ENCODE measurements at places on chromosomes 7 and 10. TPM values are rescaled to one million over a fixed set of nuclear protein-coding genes. Genes with fewer than 3 reads are reported as not detected.

Gene CALHM3
- polyA plus RNA-seq = not detected

Gene TBX20
- polyA plus RNA-seq = not detected

Gene SCIN
- polyA plus RNA-seq = 137 TPM

Gene NOS3
- 15.2 TPM for polyA plus RNA-seq

Gene SPDYE8
- 0.23 TPM for polyA plus RNA-seq

Gene MOGAT3
- 1.4 TPM for polyA plus RNA-seq

Gene EFCAB10
- polyA plus RNA-seq = 1.7 TPM

DNA sequence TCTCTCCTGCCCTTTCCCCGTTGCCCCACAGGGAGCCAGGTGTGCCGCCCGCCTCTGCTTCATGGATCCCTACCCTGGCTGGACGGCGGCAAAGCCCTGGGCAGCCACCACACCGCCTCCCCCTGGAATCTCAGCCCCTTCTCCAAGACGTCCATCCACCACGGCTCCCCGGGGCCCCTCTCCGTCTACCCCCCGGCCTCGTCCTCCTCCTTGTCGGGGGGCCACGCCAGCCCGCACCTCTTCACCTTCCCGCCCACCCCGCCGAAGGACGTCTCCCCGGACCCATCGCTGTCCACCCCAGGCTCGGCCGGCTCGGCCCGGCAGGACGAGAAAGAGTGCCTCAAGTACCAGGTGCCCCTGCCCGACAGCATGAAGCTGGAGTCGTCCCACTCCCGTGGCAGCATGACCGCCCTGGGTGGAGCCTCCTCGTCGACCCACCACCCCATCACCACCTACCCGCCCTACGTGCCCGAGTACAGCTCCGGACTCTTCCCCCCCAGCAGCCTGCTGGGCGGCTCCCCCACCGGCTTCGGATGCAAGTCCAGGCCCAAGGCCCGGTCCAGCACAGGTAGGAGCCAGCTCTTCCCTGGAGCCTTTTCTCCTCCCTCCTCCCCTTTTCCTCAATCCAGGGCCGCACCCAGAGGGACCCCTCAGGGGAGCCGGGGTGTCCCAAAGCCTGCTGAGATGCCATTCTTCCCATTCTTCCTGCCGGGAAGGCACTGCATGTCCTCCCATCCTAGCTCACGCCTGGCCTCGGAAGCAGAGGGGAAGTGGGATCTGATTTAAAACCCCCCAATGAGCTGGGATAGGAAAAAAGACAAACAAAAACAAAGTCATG lies 4.0 kb downstream of the GATA3 start:
- DNase-seq = no peak

DNA sequence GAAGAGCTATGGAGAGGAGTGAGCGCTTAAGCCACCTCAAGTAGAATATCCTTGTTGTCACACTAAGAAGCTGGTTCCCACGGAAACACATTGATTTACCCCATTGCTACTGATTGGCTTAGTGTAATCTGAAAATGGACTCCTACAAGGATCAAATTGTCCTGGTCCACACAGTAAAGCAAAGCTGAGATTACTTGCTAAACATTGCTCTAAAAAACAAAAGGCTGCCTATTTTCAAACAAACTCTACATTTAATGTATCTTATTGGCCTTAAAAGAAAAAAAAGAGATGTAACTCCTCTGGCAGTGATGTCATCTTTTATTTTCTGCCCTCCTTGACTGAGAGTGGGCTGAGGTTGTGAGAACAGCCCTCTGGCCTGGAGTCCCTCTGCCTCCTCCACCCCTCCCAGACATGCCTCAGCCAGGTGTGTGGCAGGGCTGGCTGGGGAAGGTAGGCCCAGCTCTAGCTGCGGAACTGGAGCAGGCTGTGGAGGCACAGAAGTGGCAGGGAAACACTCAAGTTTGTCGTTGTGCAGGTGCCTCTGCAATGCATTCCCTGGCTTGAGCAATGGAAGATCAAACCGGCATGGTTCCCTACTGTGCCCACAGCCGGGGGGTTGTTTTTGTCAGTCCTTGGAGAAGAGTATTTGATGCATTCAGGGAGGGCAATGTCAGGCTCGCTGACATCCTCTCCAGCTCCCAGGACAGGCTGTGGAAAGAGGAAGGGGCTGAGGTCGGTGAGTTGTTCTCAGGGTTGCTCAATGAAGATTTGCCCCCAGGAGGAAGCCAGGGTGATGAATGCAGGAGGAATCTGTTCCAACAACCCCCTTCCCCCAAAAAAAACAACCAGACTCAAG lies 9.1 kb downstream of the KLF6 start:
- no peak for DNase-seq

DNA sequence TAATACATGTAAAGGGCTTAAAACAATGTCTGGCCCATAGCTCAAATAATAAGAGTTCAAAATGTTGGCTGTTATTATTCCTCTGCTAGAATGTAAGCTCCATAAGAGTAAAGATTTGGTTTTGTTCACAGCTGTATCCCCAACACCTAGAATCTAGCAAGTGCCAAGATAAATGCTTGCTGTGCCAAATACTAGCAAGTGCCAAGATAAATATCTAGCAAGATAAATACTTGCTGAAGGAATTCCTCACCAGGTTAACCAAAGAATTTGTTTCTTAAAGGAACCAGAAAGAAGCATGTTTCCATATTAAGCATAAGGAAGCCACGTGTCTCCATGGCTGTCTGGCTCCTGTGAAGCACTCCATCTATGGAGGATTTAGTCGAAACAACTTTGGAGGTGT lies 235.2 kb upstream of the SP4 start:
- no peak for DNase-seq

GRCh38 chr7:68503400-68503799 lies 1094.9 kb upstream of the AUTS2 start:
- DNase-seq = no peak

DNA sequence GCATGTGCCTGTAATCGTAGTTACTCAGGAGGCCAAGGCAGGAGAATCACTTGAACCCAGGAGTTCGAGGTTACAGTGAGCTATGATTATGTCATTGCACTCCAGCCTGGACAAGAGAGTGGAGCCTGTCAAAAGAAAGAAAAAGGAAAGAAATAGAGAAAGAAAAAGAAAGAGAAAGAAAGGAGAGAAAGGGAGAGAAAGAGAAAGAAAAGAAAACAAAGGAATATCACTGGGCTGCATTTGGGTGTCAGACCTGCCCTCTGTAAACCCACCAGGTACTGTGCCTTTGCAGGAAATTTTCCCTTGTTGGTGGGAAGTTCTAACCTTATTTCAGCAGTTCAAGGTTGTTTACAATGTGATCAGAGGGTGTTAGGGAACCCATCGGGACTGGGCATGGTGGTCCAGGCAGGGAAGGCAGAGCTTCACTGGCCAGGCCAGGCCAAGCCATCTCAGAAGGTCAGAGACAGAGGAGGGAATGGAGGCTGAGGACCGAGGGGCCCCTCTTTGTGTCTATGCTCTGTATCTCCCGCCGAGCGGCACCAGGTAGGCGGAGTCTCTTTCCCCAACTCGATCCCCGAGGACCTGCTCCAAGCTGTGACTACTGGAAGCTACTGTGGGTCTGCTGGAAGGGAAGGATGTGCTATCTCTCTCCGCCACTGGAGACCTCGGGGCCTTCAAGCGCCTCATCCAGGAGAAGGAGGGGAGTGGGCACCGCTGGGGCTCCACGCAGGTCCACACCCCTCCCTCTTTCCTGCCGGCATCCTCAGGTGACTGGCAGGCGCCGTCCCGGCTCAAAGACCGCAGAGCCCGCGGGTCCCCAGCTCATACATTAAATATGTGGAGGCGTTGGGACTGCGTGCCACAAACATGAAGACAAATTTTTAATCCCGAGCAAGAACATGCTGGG lies 15.2 kb upstream of the KAZALD1 start:
- no peak for DNase-seq

GRCh38 chr10:63605197-63605967 lies 84.2 kb downstream of the REEP3 start:
- DNase-seq = no peak

DNA sequence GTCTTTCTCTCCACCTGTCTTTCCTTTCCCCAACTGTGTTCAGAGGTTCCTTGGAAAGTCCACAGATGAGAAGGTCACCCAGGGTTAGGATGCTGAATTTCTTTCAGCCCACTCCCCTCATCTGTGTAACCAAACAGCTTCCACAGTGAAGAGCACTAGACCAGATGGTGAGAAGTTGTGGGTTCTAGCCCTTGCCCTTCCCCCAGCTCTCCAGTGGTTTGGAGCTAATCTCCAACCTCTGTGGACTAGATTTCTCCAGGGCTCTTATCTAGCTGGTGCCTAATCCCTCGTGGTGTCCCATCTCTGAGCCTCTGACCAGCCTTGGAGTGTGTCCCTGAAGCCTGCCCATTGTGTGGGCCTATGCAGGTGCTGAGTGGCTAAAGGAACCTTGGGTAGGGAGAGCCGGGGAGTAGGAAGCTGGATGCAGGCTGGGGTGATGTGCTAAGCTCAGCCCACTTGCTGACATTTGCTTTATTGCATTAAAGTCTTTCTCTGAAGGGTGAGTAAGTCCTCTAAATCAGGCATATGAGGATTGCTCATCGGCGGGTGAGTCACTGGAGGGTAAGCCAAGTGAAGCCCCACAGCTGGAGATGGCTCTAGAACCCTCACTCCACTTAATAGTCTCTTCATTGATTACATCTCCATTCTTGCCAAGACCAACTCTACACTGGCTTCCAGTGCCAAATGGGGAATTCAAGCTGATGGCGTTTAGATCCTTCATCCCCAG lies 14.9 kb downstream of the DUSP5 start:
- no peak for DNase-seq

- no peak for DNase-seq
Observed at GRCh38 chr10:61877887-61878739, 23.4 kb upstream of the ARID5B start.

- DNase-seq = no peak
Observed at GRCh38 chr10:73093922-73094850, 2.5 kb downstream of the P4HA1 start.

DNA sequence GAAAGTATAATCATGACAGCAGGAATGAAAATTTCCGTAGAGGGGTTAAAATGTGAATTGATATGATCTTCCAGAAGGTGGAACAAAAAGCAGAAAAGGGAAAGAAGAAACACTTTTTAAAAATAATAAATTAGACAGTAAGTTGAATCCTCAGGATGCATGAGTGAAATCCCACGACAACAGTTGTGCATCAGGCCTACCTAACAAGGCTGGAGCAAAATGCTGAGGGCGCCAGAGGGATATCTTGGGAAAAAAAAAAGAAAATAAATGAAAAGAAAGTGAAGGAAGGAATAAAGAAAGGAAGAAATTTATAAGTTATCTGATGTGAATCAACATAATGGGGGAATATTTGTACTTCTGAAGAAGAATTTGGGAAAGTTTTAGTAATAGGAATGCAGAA lies 13.0 kb upstream of the HUS1 start:
- no peak for DNase-seq

GRCh38 chr10:95438781-95439180 lies 122.4 kb downstream of the SORBS1 start:
- DNase-seq = no peak

Measured in left renal pelvis (tissue), 4 donors.